ENCODE measurements at places on chromosomes 5 and 9. TPM values are rescaled to one million over a fixed set of nuclear protein-coding genes. Genes with fewer than 3 reads are reported as not detected.

TRIM36 gene
- 0.15 TPM for total RNA-seq

PRDM9 gene
- total RNA-seq: not detected

GRCh38 chr5:177447066-177447610, 524 bp downstream of the PRR7 start:
- H3K4me3 ChIP-seq: peak overlapping the region; percentile 37
- H3K27ac ChIP-seq: peak overlapping the region; percentile 66
- peaks cover 32% of the 10 kb centered on the region for H3K4me1 ChIP-seq
- no peaks in the 10 kb centered on the region for H3K27me3 ChIP-seq
- H3K36me3 ChIP-seq: peaks cover under 1% of the 10 kb centered on the region

DNA sequence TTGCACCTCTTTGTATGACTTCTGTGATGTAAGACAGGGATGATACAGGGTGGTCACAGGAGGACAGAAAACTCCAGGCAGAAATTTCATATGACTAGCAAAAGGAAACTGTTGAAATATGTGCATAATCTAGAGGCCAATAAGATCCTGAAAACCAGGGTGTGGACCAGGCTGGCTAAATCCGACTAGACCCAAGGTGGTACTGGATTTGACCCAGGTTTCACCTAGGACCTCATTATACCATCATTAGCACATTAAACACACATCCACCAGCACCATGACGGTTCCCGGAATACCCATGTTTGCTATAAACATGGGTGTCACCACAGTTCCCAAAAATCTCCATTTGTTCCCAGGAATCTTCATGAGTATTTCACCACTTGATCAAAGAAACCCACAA, 517.1 kb downstream of the ZNF608 start:
- no peaks in the 10 kb centered on the region for H3K36me3 ChIP-seq
- H3K27me3 ChIP-seq: no peaks in the 10 kb centered on the region
- DNase-seq: no peak

DNA sequence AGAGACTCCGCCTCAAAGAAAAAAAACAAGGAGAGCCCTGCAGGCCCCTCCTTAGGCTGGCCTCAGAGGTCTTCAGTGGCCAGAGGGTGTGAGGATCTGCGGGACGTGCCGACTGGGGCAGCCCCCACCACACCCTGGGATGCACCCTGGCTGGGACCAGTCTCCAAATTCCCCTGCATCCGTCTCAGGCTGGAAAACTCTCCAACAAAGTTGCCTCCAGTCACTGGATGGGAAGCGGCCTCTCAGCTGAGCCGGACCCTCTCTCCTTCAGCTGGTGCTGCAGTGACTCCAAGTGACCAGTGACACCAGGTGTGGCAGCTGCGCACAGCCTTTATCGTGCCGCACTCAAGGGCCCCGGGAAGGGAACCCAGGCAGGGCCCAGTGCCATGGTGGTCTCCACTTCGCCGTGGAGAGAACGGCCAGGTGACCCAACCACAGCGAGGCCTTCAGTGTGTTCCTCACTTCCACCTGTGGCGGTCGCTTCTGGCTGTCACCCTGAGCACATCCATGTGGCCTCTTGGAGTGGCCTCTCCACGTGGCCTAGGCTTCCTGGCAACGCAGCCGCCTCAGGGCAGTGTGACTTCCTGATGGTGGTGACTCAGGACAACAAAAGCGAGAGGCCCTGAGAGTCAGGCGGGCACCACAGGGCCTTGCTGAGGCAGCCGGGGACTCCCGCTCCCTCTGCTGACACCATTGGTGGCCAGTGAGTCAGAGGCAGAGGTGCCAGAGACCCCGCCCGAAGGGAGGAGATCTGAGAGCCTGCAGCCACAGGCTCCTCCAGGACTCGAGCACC, 19.3 kb upstream of the CAMSAP1 start:
- no peaks in the 10 kb centered on the region for H3K4me1 ChIP-seq
- H3K27ac ChIP-seq: no peak overlapping the region
- H3K36me3 ChIP-seq: no peaks in the 10 kb centered on the region
- H3K27me3 ChIP-seq: no peaks in the 10 kb centered on the region

- no peaks in the 10 kb centered on the region for H3K27me3 ChIP-seq
- no peaks in the 10 kb centered on the region for H3K4me1 ChIP-seq
- DNase-seq: no peak
- no peaks in the 10 kb centered on the region for H3K36me3 ChIP-seq
- H3K27ac ChIP-seq: no peak overlapping the region
Observed at GRCh38 chr9:16884373-16884772, 13.9 kb upstream of the BNC2 start.

GRCh38 chr5:155815248-155815647, 511.7 kb upstream of the SGCD start:
- no peaks in the 10 kb centered on the region for H3K36me3 ChIP-seq
- H3K4me1 ChIP-seq: no peaks in the 10 kb centered on the region
- H3K27ac ChIP-seq: no peak overlapping the region
